ENCODE measurements at places on chromosomes 4 and X.
A peak's percentile ranks its signal among the peaks of the same experiment; 100 is the strongest.

DNA sequence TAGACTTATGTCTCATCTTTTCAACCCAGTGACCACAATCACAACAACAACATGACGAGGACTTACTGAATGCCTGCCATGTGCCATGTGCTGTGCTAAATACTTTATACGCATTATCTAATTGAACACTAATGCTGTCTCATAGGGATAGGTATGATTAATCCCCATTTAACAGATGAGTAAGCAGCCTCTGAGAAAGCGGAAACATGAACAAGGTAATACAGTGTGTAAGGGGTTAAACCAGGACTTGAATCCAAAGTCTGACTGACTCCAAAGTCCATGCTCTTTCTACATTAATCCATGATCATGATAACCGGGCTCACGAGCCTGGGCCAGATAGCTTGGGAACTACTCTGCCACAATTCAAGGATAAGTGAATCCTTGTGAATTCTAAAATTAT is 105.3 kb upstream of the MBNL3 start:
- no peak for DNase-seq

GRCh38 chrX:120446498-120446897 is 22.6 kb downstream of the LAMP2 start:
- no peak for DNase-seq

- DNase-seq = no peak
Measured at GRCh38 chr4:26044524-26044923, 130.5 kb downstream of the SMIM20 start.

- DNase-seq = no peak
Measured at GRCh38 chr4:186068581-186069348, at the start of gene TLR3. Gene TLR3, plus strand, starts transcription at chr4:186069156. Its CDS starts 7,464 bp downstream, at chr4:186076620.

DNA sequence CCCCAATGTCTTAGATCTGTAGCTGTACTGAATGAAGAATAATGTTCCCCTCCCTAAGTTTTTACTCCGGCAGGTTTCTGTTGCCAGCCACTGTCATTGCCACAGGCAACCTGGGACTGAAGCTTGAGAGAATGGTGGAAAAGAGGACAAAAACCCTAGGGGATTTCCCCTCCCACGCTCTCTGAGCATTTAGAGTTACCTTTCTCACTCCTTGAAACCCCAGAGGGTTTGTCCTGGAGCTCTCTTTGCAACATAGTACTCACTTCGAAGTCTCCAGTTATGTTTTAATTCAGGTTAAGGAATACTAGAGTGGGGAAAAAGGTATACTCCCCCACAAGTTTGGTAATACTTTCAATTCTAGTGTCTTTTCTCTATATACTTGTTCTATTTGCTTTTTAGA is 31.5 kb downstream of the F8 start:
- DNase-seq = no peak

DNA sequence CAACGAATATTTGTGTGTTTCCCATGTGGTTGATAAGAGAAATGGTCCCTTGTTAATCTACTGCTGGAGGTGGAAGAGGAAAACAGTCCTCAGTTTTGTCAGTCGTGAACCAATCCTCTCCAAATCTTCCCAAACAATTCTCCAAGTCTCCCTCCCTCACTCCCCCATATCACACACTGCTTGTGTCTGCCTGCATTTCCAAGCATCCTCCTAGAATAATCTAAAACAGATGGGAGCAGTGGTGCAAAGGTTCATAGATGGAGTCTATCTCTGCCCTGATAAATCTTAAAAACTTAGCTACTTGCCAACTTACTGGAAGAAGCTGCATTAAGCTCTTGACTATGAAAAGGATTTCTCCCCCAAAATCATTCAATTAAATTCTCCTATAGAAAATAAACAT is 43.7 kb upstream of the SH3KBP1 start:
- DNase-seq = no peak

DNA sequence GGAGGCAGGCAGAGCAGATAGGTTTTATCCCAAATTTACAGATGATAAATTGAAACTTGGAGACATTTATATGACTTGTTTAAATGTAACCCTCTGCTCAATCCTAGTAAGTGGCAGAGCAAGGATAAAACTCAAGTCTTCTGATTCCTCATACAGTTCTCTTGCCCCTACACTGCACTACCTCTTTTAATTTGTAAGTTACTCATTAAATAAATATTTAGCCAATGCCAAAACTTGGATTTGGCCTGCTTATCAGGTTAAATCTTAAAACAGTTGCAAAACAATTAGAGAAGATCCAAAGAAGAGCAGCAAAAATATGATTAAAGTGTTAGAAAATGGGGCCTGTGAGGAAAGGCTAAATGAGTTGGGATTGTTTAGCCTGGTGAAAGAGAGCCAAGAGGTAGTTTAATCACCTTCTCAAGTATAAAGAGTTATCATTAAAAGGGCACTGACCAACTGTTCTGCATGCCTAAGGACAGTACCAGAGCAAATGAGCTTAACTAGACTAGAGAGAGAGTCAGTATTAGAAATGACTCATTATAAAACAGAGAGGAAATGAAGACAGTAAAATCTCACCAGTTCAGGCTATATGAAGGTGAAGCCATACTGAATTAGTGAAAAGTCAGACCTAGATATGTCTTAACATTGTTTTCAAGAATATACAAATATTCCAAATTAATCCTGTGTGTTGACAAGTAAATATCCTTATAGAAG is 146.3 kb downstream of the GRIA3 start:
- DNase-seq = no peak

- DNase-seq = no peak
Measured at GRCh38 chr4:86261636-86262035, 98.2 kb downstream of the MAPK10 start.

DNA sequence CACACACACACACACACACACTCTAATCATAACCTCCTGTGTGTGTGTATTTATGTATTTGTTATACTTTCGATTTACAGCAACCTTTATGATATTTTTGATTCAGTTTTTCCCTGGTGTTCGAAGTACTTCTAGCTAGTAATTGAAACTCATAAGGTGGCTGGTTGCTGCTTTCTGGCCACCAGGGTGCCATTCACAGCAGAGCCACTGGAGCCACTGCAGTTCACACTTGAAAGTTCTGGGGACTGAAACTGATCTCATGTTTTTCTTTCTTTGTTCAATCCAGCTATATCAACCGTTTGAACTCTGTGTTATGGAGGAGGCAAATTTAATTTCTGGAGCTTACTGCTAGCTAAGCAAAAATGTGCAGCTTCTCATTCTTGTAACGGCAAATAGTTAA is 419.4 kb downstream of the ADGRL3 start:
- no peak for DNase-seq

- no peak for DNase-seq
Measured at GRCh38 chr4:152778656-152779512, 646 bp downstream of the TIGD4 start.

- DNase-seq = no peak
Measured at GRCh38 chr4:128169245-128169644, 108.1 kb downstream of the LARP1B start.

DNA sequence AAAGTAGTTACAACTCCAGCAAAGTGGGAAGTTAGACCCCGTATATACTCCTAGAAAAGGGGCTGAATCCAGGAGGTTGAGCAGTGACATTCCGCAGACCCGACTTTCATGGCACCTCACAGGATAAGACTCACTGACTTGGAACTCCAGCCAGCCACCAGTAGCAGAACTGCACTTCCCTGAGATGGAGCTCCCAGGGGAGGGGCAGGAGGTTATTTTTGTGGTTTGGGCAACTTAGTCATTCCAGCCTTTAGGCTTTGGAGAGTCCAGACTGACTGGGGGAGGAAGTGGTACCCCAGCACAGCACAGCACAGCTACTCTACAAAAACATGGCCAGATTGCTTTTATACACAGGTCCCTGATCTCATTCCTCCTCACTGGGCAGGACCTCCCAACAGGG is 319.1 kb downstream of the PCDH19 start:
- DNase-seq = no peak

GRCh38 chr4:109966891-109967481 is 54.3 kb downstream of the EGF start:
- no peak for DNase-seq

GRCh38 chr4:55386073-55386472 is 9.7 kb upstream of the TMEM165 start:
- no peak for DNase-seq

DNA sequence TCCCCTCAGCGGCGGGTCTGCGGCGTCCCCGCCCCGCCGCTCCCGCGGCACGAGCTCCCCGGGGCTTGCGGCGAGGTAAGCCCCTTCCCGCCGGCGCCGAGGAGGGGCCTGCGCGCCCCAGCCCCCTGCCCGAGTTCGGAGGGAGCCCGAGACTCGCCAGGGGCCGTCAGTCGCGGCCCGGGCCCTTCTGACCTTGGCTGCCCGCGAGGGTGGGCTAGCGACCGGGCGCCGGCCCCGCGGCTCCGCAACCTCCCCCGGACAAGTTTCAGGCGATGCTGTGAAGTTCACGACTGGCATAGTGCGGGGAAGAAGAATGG is 554 bp downstream of the CDKL5 start:
- no peak for DNase-seq

DNA sequence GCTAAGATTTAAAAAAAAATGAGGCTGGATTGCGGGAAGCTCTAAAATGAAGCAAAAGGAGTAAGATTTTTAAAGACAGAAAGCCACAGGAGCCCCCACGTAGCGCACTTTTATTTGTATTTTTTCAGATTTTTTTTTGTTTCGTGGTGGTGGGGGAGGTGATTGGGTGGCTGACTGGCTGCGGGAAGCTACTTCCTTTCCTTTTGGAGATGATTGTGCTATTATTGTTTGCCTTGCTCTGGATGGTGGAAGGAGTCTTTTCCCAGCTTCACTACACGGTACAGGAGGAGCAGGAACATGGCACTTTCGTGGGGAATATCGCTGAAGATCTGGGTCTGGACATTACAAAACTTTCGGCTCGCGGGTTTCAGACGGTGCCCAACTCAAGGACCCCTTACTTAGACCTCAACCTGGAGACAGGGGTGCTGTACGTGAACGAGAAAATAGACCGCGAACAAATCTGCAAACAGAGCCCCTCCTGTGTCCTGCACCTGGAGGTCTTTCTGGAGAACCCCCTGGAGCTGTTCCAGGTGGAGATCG is 908 bp downstream of the PCDH10 start:
- no peak for DNase-seq

- DNase-seq = peak; percentile 59
Measured at GRCh38 chrX:129360175-129360574, 163.1 kb downstream of the SMARCA1 start.

DNA sequence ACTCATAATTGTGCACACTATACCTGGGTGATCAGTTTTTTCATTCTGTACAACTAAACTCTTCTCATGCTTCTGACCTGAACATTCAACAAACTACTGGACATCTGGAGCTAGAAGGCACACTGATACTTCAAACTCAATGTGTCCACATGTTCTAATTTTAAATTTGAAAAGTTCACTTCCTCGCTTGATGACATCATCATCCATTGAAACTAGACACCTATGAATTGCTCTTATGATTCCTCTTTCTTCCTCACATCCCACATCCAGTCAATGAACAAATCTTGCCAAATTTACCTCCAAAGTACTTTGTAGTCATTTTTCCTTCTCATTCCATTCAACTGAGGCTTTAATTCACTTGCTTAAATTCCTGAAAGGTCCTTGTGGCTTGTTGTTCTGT is 549.4 kb downstream of the GALNTL6 start:
- no peak for DNase-seq

DNA sequence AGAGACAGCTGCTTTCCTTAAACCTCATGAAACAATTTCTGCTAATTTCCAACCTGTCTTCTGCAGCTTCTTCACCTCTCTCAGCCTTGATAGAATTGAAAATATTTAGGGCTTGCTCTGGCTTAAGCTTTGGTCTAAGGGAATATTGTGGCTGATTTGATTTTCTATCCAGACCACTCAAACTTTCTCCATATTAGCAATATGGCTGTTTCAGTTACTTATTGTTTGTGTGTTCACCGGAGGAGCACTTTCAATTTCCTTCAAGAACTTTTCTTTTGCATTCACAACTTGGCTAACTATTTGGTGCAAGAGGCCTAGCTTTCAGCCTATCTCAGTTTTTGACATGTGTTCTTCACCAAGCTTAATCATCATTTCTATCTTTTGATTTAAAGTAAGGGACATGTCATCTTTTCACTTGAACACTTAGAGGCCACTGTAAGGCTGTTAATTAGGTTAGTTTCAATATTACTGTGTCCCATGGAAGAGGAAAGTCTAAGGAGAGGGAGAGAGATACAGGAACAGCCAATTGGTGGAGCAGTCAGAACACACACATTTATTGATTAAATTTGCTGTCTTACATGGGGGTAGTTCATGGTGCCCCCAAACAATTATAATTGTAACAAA is 213.2 kb downstream of the RASL11B start:
- no peak for DNase-seq

GRCh38 chrX:38225093-38225492 is 4.4 kb upstream of the SRPX start:
- DNase-seq = no peak

DNA sequence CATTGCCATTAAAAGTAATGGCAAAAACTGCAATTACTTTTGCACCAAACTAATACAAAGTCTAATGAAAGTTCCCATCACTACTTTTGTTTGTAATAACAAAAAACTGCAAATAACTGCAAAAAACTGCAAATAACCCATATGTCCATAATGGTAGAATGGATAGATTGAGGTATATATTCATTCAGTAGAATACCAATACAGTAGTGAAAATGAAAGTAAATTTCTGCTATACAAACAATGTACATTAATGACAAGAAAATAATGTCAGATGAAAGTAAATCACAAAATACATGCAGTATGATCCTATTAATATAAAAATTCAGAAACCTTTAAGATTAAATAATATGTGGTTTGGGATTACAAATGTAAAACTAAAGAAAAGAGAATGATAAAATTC is 41.3 kb upstream of the CEP135 start:
- DNase-seq = no peak

DNA sequence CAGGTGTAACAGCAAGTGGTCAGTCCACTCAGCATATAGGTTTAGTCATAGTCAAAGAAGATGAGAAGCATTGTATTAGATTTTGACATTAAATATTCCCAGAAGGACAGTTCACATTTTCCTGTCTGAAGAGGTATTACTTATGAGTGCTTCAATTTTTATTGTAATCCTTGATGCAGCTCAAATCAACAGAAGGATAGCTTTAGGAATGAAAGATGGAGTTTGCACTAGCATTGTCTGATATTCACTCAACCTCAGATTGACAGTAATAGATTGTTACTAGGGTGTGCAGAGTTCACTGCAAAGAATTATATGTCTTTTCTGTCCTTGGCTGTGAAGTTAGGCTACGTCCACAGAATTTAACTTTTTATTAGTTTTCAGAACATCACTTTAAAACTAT is 764.3 kb upstream of the AADAT start:
- DNase-seq = no peak

GRCh38 chrX:21939906-21940305 is 603 bp upstream of the SMS start:
- DNase-seq = no peak

DNA sequence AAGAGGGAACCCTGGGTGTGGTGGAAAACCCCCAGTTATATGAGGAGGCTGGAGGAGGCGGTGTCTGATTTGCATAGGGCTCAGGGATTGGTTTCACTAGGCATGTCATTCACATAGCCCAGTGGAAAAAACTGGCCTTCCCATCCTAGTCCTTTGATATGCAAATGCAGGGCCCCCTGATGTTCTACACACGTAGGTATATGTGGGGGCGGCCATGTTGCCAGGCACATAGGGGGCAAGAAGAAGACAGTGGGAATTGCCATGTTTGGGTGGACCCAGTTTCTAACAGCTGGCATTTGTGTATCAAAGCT is 34.0 kb upstream of the ENPP6 start:
- DNase-seq = no peak

- DNase-seq = no peak
Measured at GRCh38 chr4:13441506-13441905, 42.6 kb downstream of the RAB28 start.

GRCh38 chr4:118773429-118773792 is 62.5 kb downstream of the SEC24D start:
- DNase-seq = no peak

- no peak for DNase-seq
Measured at GRCh38 chr4:13615161-13615560, 12.4 kb downstream of the BOD1L1 start.

Measured in NCI-H1694 treated with DMSO at 0.1 percent for 48 hours (cell line).